ENCODE measurements at places on chromosomes 16 and 17.

GRCh38 chr16:79644971-79645667 lies 44.6 kb upstream of the MAF start:
- no peak for DNase-seq

DNA sequence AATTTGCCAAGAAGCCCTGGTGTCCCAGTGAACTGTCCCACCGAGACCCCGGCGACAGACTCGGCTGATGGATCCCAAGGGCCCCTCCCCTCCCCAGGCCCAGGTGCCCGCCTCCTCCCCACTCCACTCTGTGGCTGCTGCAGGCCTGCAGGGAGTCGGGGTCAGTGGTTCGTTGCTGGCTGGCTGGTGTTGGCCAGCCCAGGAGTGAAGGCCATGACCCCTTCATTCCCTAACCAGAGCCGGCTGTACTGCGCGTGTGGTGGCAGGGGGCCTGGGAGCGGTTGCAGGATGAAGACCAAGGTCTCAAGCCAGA lies 9.2 kb upstream of the TBX2 start:
- no peak for DNase-seq

GRCh38 chr17:79258041-79258440 lies 183.4 kb downstream of the ENGASE start:
- no peak for DNase-seq

DNA sequence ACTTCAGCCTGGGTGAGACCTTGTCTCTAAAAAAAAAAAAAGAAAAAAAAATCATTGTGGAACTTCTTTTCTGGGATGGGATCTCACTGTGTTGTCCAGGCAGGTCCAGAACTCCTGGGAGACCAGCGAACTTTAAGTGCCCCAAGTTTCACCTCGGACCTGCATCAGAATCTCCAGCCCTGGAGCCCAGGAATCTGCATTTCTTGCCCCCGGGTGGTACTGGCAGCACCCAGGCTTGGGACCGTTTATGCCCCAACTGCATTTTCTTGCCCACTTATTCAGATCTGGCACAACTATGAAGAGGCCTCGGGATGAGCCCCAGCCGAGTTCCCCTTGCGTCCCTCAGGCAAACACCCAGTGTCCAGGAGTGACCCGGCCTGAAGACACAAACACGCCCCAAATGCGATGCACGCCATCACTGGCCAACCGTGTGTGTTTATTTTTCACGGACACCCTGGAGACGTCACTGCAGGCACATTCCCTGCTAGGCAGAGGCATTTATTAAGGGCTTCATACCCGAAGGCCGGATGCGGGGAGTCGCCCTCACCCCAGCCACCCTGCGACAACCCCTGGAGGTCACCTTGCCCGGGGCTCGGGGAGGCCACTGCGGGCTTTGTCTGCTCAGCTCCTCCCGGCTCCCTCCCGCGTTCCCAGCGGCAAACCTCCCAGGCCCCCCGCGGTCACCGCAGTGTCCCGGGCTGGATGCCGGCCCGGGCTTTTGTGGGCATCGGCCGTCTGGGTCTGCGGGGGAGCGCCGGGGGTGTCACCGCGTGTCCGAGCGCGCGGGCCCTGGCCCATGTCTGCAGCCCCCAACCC lies 684 bp upstream of the SPIRE2 start:
- DNase-seq: no peak

GRCh38 chr16:11743308-11744074 lies 834 bp upstream of the TXNDC11 start:
- DNase-seq: no peak

DNA sequence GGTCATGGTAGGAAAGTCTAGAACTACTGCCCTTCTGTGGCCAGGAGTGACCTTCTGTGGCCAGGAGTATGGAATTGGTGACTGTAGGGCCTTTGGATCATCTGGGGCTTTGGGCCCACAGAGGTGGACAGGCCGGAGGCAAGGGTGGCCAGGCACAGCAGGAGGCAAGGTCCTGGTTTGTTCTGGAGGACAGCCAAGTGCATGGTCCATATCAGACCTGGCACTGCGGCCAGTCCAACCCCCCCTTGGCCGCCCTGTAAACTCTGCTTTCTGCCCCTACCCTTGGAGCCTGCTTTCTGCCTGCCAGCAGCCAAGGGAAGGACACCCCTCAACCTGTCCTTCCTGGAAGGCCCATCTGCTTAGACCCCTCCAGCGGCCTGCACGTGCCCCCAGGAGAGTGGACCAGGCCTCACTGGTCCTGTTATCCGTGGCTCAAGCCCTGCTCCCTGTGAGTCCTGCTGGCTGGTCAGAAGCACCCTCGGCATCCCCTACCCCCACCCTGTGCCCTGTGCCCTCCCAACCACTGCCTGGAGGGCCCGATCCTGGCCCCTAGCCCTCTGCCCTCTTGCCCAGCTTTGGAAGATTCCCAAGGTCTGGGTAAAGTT lies 2.3 kb upstream of the DCXR start:
- DNase-seq: no peak
